CD4-positive, alpha-beta T cell treated with Interleukin-21 for 1 hour (primary cell): ENCODE measurements at places on chromosomes 6 and 20.

GRCh38 chr20:45695496-45695895 lies 6.3 kb upstream of the WFDC13 start:
- DNase-seq: no peak

DNA sequence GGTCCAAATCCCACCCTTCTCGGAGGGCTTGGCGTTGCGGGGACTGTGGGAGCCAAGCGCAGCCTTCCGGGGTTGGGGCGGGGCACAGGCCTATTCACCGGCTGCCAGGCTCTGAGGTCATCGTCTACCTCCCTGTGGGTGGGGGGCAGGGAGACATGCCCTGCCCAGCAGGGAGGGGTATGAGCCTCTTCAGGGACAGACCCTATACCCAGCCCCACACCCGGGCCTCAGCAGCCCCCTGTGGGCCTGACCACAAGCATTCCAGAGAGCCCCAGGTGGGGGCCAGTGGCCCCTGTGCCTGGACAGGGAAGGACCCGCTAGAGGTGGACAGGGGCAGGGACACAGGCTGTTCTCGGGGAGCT lies 11.6 kb downstream of the LAMA5 start:
- DNase-seq: no peak

GRCh38 chr6:46961711-46962110 lies 40.0 kb upstream of the ADGRF5 start:
- DNase-seq: no peak

GRCh38 chr6:136754820-136755219 lies 37.5 kb downstream of the MAP3K5 start:
- no peak for DNase-seq

- no peak for DNase-seq
Observed at GRCh38 chr6:123430970-123431369, 205.8 kb downstream of the TRDN start.

GRCh38 chr6:169638388-169638787 lies 63.4 kb downstream of the WDR27 start:
- DNase-seq: no peak

DNA sequence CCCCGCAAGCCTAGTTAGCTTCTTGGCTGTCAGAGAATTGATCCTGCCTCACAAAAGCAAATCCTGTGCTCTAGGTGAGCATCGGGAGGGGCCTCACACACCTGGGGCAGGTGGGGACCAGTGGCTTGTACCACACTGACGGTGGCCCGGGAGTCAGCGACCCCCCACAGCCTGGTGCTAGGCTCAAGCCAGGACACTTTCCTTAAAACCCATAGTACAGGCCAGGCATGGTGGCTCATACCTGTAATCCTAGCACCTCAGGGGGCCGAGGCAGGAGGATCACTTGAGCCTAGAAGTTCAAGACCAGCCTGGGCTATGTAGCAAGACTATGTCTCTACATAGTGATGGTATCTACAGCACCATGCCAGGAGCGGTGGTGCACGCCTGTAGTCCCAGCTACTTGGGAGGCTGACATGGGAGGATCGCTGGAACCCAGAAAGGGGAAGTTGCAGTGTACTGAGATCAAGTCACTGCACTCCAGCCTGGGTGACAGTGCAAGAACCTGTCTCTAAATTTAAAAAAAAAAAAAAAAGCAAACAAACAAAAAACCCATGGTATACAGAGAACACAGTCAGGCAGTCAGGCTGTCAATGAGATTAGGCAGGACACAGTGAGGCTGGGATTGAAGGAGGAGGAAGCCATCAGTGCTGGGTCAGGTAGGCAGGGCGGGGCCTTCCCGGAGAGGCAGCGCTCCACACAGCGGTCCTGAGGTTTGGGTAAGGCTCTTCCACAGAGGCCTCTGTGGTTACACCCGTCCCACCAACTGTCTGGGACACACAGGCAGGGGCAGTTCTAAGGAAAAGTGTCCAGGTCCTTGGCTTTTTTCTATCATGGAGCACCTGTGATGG lies 41.3 kb downstream of the SYNJ2 start:
- DNase-seq: no peak

- no peak for DNase-seq
Observed at GRCh38 chr20:15072316-15072715, 734.9 kb upstream of the FLRT3 start.

DNA sequence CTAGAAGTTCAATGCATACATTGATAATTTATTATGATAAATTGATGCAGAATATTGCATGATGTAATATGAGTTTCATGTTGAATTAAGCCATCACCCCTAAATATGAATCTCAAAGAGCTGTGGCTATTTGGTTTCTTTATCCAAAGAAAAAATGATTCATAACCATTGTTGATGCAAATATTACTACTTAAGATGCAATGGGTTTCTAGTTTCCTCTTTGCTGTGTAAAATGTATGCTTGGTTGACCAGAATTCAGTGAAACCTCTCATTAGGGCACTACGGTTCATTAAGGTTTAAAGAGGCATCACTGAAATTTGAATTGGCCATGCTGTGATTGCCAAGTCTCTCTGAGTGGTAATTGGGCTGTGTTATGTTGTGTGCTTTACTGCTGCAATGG lies 492.5 kb upstream of the FLRT3 start:
- DNase-seq: no peak

- DNase-seq: no peak
Observed at GRCh38 chr20:399182-399707, 8.9 kb upstream of the RBCK1 start.

DNA sequence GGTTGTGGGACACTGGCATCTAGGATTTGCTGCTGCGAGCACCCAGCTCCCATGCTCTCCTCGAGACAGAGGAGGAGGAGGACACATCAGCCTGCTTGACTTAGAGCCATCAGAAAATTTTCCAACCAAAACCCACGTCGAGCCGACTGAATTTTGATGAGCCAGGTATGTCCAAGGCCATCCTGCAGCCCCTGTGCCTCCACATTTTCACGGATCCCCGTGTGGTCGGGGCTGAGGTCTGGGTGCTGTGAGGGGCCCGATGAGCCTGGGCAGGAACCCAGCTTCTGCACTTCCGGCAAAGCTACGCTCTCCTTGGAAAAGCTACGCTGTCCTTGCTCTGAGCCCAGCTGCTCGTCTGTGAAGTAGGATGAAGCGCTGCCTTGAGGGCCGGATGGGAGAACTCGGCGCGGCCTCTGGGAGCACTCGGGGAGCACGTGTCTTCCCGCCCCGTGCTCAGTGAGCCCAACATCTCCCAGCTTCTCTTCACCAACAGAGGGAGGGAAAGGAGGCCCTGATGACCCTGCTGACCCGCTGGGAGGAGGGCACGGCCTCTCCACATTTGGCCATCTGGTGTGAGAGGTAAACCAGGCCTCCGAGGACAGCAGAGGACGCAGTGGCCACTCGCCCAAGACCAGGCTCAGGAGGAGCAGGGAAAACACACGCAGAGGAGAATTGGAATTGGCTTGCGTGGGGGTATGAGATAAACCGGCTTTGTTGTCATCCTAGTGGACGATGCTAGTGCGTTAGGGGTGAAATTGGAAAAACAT lies 33.9 kb downstream of the PSMG4 start:
- DNase-seq: no peak

GRCh38 chr6:134341999-134342567 lies 24.2 kb upstream of the SGK1 start:
- no peak for DNase-seq

GRCh38 chr6:41182069-41183034 lies 18.6 kb downstream of the TREML2 start:
- DNase-seq: peak; percentile 73

DNA sequence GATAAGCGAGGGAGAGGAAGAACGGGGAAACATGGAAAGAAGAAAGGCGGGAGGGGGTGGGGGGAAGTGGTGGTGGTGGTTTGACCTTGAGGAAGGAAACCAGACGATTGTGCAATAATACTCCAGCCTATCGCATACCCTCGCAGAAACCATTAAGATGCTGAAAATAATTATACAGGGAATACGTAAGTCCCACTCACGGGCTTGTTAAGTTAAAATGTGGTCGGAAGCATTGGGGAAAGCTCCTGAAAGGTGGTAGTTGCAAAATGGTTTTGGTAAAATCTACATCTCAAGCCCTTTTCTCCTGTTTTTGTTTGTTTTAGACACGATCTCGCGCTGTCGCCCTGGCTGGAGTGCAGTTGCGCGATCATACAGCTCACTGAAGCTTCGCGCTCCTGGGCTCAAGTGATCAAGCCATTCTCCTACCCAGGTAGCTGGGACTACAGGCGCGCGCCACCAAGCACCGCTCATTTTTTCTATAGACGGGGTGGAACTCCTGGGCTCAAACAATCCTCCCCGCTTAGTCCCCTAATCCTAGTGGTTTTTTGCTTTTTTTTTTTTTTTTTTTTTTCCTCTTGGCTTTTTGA lies 128.9 kb upstream of the ZNF184 start:
- DNase-seq: no peak

- DNase-seq: no peak
Observed at GRCh38 chr6:157330831-157331230, 7.5 kb upstream of the TMEM242 start.

DNA sequence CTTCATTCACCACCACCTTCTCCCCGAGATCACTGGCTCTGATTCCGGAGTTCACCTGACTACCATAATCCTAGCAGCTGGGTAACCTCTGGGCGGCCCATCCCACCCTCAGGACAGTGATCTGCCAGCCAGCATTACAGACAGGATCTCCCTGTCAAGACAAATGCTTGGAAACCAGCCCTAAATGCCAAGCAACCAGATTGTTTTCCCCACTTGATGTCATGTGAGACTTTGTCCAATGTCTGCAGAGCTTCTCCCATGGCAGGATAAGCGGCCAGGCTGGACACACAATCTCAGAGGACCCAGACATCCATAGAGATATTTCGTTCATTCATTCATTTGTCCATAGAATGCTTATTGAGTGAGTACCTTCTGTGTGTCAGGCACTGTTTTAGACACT lies 32.5 kb downstream of the PDYN start:
- no peak for DNase-seq

- DNase-seq: no peak
Observed at GRCh38 chr6:169918239-169918953, 167.0 kb downstream of the ERMARD start.

DNA sequence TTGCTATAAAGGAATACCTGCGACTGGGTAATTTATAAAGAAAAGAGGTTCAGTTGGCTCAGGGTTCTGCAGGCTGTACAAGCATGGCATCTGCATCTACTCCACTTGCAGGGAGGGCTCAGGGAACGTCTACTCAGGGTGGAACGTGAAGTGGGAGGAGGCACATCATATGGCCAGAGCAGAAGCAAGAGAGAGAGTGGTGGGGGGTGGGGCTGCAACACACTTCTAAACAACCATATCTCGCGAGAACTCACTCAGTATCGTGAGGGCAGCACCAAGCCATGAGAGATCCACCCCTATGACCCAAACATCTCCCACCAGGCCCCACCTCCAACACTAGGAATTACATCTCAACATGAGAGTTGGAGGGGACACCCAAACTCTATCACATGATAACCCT lies 109.8 kb upstream of the SCAF8 start:
- no peak for DNase-seq

GRCh38 chr6:128343706-128344105 lies 176.7 kb downstream of the PTPRK start:
- no peak for DNase-seq

- no peak for DNase-seq
Observed at GRCh38 chr20:9566977-9567376, 52.6 kb downstream of the LAMP5 start.
